GM23338 (cell line): ENCODE measurements at places on chromosomes 3 and 15.

DNA sequence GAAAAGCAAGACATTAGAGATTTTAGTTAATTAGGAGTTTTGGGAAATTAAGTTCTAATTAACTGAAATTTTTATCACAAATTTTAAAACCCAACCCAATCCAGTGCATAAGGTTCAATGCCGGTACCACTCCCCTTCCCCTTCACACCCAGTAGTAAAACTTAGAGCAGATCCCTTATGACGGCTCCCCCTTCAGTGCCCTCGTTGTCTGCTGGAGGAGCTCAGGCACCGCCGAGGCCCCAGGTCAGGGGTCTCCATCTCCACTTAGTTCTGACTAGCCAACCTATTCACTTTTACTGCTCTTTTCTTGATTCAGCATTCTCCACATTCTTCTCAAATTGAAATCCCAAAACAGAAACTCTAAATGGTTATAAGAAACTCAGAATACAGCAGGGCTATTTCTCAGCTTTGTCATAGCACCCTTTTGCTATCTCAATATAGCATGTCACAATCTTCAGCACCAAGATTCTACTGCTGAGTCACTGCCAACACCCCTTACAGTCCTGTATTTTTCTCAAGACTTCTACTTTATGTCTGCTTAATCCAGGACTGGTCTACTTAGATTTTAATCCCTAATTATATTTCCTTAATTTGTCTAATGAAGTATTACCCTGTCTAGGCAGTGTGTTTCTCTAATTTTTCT is 39.8 kb downstream of the TUBGCP4 start:
- no peaks in the 10 kb centered on the region for H3K27me3 ChIP-seq
- peaks cover 68% of the 10 kb centered on the region for H3K36me3 ChIP-seq
- H3K27ac ChIP-seq = 0 out of 2 replicates have a peak overlapping the region, but pooled peaks have one; percentile 30
- no peak overlapping the region for H3K4me3 ChIP-seq
- H3K4me1 ChIP-seq = no peaks in the 10 kb centered on the region
- peak; percentile 18 for DNase-seq

GRCh38 chr3:184241447-184242296 is 7.1 kb downstream of the ALG3 start:
- DNase-seq = peak; percentile 79
- H3K36me3 ChIP-seq = peaks cover 3% of the 10 kb centered on the region; the same call in 1 of the 2 replicates
- H3K27ac ChIP-seq = no peak overlapping the region
- H3K4me1 ChIP-seq = no peaks in the 10 kb centered on the region

GRCh38 chr15:88028024-88028423 is 228.5 kb downstream of the NTRK3 start:
- H3K27ac ChIP-seq = no peak overlapping the region
- no peaks in the 10 kb centered on the region for H3K36me3 ChIP-seq
- H3K27me3 ChIP-seq = no peaks in the 10 kb centered on the region
- no peak overlapping the region for H3K4me3 ChIP-seq

GRCh38 chr3:189698811-189699210 is 67.6 kb downstream of the TP63 start:
- H3K27ac ChIP-seq = no peak overlapping the region
- H3K4me3 ChIP-seq = no peak overlapping the region
- H3K36me3 ChIP-seq = no peaks in the 10 kb centered on the region
- no peaks in the 10 kb centered on the region for H3K27me3 ChIP-seq
- DNase-seq = no peak

GRCh38 chr3:58568572-58569286 is 8.5 kb downstream of the FAM107A start:
- no peak overlapping the region for H3K27ac ChIP-seq
- no peaks in the 10 kb centered on the region for H3K36me3 ChIP-seq
- no peak overlapping the region for H3K4me3 ChIP-seq
- peaks cover 23% of the 10 kb centered on the region for H3K4me1 ChIP-seq
- H3K27me3 ChIP-seq = no peaks in the 10 kb centered on the region
- DNase-seq = peak; percentile 81

DNA sequence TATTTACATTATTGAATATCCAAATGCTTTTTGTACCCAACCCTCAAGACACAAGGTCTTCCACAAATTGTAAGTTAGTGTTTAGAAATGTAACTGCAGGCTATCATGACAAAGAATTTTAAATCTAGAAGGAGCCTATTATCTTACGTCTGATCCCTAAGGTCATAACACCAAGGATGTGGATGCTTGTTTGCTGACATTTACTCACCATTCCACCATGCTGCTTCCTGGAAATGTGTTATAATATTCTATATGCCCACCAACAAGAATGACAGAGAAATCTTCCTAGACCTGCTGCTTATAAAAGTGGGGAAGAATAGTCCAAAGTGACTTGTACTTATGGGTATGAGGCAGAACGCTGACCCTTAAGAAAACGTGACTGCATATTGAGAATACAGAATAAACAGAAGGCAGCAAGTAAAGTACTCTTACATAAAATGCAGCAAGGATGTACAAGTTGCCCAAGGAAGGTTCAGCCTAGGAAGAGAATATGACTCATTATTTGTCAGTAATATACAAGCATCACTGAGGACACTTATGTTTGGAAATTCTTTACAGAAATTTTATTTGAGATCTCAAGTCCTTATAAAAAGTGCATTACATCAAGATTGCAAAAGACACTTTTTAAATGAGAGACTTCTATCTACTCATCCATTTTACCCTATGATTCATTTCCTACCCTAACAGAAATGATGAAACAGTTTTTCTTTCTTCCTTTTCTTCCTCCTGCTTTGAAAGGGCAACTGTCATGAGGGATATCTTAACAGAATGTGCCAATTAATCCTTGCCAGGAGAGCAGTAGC is 59.6 kb downstream of the ESYT3 start:
- no peak for DNase-seq
- no peak overlapping the region for H3K4me3 ChIP-seq
- H3K4me1 ChIP-seq = 0 out of 2 replicates have a peak, but pooled peaks cover 7% of the 10 kb centered on the region
- no peaks in the 10 kb centered on the region for H3K36me3 ChIP-seq
- no peaks in the 10 kb centered on the region for H3K27me3 ChIP-seq
- no peak overlapping the region for H3K27ac ChIP-seq
